ENCODE measurements at places on chromosomes 3 and 15.

- DNase-seq = no peak
These were observed 130.6 kb downstream of the TPRA1 start for GRCh38 chr3:127459891-127460290.

- DNase-seq = no peak
These were observed 2.5 kb upstream of the MECOM start for GRCh38 chr3:169666076-169666375.

GRCh38 chr3:177491296-177492032 lies 294.2 kb upstream of the TBL1XR1 start:
- no peak for DNase-seq

GRCh38 chr15:82128401-82129148 lies 82.8 kb upstream of the MEX3B start:
- DNase-seq = no peak

DNA sequence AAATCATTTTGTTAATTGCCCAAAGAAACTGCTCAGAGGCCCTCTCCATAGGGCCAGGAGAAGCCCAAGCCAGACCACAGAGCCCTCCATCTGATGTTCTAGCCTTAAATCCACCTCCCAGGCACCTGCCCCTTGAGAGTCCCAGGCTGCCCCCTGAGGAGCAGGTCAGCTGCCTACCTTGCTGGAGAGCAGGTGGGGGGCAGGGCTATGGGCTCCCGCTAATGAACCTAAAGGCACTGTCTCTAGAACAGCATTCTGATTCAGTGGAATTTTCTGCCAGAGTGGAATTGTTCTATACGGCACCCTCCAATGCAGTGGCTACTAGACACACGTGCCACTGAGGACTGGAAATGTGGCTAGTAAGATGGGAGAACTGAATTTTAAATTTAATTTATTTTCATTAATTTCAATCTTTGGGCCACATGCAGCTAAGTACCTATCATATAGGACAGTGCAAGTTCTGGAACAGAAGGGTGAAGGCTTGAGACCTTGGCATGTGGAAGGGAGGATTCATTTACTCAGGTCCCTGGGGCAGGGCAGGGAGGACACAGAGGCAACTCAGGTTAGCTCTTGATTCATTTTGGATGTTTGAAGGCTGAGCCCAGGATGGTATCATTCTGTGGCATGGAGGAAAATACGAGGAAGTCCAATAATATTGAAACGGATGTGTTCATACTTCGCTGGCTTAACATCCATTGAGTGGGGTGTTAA lies 11.4 kb downstream of the AMOTL2 start:
- DNase-seq = no peak

GRCh38 chr3:53023072-53023823 lies 22.6 kb downstream of the SFMBT1 start:
- DNase-seq = no peak

DNA sequence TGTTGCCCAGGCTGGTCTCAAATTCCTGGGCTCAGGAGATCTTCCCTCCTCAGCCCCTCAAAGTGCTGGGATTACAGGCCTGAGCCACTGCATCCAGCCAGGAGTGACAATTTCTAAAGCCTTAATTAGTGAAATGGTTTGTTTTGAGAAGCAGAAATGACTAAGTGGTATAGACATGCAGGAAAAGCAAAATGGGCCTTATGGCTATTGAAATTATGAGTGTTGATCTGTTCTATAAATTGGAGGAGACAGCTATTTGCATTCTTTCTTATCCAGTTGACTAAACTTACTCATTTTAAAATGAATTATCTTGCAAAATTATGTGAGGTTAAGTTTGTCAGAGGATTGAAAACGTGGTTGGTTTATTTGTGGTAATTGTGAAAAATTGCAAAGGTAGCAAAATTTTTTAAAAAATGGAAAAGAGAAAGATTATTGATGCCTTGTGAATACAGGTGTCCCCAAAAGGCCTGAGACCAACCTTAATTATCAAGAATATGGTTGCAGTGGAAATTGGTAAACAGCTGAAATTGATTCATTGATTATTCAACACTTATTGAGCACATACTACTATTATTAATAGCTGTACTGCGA lies 7.9 kb downstream of the RAP2B start:
- no peak for DNase-seq

- DNase-seq = no peak
These were observed 97.1 kb upstream of the SLC6A6 start for GRCh38 chr3:14305324-14305723.

DNA sequence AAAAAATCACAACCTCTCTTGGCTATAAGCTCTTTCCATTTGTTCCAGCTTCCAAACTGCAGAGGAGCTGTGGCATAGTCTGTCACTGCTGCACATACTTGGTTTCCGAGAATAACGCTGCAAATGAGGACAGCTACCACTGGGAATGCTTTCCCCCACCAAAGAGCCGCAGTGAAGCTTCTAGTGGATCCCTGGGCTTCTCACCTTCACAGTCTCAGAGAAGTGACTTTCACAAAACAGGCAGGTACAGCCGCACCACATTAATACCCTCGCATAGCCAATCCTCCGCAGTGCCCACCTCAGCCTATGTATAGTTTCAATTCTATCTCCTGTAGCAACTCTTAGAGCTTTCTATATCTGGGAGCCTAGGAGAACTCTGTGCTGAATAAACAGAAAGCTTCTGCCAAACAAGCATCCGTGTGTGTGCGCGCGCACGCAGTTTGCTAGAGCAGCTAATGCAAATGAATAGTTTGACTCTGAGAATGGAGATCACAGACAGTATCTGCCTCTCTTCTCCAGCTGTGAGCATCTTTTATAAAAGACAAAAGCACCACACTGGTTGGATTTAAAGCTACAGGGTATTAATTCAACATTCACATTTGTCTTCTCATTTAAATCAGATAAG lies 81.9 kb upstream of the PLXND1 start:
- no peak for DNase-seq

DNA sequence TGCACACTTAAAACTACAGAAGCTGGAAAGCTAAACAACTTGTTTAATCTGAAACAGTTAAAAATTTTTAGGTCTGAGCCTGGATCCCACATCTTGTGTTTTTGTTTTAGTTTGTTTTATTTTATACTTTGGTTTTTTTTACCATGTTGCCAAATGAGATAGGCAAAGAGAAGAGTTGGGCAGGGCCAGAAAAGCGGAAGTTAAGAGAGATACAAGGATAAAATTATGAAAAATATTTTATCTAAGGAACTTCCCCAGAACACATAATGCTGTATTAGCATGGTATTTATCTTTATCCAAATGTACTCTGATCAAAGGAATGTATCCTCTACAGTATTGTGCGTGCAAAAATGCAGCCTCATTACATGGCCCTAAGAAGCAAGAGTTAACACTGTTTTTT lies 50.7 kb downstream of the PROS1 start:
- no peak for DNase-seq

GRCh38 chr3:181709537-181710279 lies 2.0 kb upstream of the SOX2 start:
- DNase-seq = peak; percentile 44

GRCh38 chr3:110799271-110799670 lies 272.3 kb upstream of the NECTIN3 start:
- no peak for DNase-seq

GRCh38 chr3:45775571-45776300 lies 20.6 kb downstream of the SLC6A20 start:
- DNase-seq = no peak

DNA sequence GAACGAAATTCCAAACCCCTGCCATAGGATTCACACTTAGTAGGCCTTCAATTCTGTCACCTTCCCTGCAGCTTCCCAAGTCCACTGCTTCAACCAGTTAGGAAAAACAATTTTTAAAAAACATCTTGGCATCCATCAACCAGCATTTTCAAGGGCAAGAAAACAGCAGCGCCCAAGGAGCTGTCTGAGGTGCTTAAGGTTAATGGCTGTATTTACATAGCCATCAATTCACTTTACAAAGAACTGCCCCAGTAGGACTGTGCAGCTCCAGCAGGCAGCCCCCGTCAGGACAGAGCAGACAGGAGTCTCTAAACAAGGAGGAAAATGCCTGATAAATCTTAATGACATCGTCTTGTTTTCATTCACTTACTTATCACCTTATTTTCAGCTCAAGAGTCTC lies 13.3 kb downstream of the TAFA4 start:
- no peak for DNase-seq

GRCh38 chr3:18351823-18352744 lies 73.1 kb downstream of the SATB1 start:
- DNase-seq = no peak

- DNase-seq = no peak
These were observed 56.5 kb downstream of the SMAD3 start for GRCh38 chr15:67121644-67122605.

DNA sequence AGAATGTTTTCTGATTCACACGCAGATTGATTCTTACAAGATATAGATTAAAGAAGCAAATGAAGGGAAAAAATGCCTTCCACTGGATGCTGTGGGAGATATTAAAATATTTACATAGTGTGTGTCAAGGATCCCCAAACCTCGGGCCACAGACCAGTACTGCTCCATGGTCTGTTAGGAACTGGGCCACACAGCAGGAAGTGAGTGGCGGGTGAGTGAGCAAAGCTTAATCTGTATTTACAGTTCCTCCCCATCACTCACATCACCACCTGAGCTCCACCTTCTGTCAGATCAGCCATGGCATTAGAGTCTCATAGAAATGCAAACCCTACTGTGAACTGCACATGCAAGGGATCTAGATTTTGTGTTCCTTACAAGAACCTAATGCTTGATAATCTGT lies 552.6 kb upstream of the GOLIM4 start:
- DNase-seq = no peak

GRCh38 chr15:35066094-35066493 lies 19.0 kb downstream of the NANOGP8 start:
- no peak for DNase-seq

- no peak for DNase-seq
These were observed 236.6 kb downstream of the KCNH8 start for GRCh38 chr3:19384868-19385267.

DNA sequence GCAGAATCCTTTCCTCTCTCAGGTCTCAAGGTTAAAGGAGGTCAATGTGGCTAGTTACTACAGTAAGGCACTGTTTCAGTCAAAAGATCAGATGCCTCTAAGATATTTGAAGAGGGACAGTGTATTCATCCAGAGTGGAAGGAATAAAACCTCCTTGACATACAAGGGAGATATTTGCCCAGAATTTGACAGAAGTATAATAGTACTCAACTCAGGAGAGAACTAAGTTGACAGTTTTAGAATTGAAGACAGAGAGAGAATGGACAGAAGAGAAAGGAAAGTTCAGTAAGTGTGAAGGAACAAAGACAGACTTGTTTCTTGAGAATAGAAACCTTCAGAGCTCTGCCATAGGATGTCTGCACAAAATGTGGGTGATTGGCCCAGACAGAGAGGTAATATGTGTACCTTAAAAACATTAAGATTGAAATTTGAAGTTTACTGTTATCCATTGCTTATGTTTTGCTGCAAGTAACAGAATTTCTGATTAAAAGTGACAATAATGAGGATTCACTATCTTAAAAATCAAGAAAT lies 507.1 kb downstream of the IGSF11 start:
- no peak for DNase-seq

DNA sequence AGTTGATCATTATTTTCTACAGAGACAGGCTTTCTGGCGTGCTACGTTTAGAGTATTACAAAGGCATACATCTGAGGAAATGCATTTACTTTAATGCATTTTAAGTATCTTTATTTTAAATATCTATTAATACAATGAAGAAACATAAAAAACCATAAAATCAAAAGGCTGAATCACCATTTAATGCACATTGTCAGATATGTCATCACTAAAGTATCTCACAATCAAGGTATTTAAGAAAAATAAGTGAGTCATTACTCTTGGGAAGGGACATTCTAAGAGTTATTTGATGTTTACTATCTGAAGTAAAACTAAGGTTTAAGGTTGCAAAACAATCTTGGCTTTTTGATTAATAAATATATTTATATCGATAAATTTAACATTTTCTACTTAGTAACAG lies 102.2 kb downstream of the CTNNB1 start:
- no peak for DNase-seq

DNA sequence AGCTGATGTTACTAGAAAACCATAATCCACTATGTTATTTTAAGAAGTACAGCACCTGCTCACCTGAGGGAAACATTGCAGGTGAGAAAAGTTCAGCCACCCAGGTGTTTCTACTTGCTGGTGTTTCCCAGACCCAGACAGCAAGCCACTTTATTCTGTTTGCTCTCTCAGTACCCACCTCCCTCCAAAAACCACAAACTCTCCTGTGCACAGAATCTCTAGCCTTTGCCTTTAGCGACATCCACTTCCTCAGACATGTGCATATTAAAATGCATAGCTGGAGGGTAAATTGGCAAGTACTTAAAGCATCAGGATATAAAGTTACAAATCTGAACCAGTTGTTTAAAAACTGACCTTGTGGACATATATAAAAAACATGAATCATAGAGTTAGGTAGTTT lies 36.7 kb downstream of the VGLL3 start:
- DNase-seq = no peak

DNA sequence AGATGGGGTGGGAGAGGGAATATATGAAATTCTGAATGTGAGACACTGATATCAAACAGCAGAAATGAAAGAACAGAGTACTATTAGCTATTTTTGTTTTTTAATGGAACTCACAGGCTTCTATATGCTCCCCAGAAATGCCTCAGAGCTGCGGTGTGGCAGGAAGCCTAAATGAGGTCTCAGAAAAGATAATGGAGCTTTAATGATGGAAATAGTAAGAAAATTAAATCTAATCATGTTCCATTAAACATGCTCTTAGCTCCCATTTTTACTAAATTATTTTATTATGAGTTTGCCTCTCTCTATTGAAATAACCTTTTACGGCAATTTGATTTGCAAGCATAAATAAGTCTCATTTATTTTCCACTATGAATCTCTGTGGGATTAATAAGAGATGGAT lies 378.9 kb downstream of the ULK4 start:
- DNase-seq = no peak
